ENCODE measurements at places on chromosomes 13 and 19.

GRCh38 chr13:99435998-99436397 is 65.3 kb upstream of the TM9SF2 start:
- DNase-seq, result no peak

DNA sequence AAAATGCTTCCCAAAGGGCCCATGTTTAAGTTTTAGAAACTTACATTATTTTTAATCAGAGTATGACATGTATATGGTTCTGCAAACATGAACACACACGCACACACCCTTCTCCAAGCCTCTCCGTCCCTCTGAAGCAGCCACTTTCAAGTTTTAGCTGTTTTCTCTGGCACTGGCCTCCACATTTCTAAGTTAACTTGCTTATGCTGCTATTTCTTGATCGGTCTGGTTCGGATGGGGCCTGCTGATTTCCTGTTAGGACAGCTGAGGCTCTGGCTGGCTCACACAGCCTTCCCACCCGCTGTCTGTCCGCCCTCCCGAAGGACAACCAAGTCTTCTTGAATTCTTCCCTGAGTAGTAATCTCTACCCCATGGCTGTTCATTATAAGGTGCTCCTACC is 4.4 kb downstream of the SPC24 start:
- peak; percentile 46 for DNase-seq

GRCh38 chr19:48795055-48795684 is 15.7 kb downstream of the BCAT2 start:
- peak; percentile 95 for DNase-seq

DNA sequence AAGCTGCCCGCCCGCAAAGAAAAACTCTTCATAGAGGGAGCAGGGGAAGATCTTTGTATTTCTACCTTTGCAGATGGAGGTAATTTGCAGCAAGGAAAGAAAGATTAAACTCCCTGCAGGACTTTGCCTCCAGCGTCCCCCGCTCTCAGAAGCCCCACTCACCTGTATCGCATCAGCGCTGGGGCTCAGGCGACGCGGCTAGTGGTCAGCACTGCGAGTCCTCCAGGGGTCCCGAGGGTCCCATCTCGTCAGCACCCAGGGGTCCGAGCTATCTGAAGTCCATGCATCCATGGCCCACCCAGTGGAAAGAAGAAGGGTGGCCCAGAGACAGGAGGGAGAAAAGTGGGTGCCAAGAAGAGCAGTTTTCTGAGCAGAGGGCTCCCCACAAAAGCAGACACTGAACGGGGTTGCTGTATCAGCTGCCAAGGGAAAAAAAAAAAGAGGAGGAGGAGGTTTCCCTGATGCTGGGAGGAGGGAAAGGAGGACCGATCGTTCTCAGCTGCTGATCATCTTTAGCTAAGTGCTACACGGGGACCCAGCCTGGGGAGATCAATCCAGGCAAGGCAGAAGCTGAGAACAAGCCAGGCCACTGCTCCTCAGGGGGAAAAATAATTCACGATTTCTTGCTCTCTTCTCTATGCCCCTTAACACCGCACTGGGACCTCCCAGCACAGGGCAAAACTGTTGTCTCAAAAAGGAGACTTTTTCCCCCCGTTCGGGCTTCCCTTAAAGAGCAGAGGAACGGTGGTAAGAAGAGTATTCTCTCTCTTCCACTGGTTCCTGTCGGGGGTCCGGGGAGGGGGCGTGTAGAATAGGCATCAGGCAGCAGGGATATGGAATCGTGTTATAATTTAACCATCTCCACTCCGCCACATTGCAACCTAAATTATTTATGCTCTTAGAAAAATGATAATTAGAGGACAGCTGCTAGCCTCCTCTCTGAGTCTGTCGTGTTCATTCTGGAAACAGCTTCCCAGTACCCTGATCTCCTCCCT is 117.7 kb upstream of the CACNA1A start:
- no peak for DNase-seq

GRCh38 chr13:75993241-75993640 is 357.1 kb downstream of the LMO7 start:
- no peak for DNase-seq

- DNase-seq, result no peak
These were observed 87.1 kb downstream of the GJA3 start for GRCh38 chr13:20073775-20074174.

- no peak for DNase-seq
These were observed 583.6 kb downstream of the OLFM4 start for GRCh38 chr13:53612200-53612599.

DNA sequence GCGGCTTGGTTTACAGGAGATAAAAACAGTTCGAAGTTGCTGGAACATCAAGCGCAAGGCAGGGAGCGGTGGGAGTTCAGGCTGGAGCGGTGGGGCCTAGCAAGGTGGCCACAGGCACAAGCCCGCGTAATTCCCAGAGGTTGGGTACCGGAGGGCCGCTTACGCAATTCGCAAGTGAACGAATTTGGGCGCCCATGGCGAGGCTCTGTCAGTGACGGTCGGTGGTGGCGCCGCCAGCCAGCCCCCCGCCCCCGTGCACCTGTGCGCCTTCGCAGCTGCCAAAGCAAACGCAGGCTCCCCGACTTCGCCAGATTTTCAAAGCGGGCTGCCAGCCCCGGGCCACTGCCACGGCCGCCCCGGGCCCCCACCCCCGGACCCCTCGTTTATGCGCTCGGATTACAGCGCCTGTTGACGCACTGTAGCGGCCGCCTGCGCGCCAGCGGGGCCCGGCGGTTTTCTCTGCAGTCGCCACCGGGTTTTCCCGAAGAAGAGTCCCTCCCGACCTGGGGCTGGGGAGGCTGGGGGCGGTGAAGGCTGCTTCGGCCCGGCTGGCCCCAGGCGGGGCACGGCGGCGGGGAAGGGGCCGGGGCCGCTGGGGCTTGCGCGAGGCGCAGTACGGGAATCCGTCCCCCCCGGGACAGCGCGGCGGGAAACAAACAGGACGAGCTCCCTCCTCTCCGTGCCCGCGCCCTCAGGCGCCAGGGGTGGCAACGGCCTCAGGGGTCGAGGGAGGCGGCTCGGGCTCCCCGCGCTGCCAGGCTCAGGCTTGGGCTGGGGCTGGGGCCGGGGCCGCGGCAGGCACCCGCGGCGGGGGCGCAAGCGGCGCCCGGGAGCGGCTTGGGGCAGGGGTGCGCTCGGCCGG is 709 bp downstream of the N4BP2L1 start:
- DNase-seq, result peak; percentile 31

DNA sequence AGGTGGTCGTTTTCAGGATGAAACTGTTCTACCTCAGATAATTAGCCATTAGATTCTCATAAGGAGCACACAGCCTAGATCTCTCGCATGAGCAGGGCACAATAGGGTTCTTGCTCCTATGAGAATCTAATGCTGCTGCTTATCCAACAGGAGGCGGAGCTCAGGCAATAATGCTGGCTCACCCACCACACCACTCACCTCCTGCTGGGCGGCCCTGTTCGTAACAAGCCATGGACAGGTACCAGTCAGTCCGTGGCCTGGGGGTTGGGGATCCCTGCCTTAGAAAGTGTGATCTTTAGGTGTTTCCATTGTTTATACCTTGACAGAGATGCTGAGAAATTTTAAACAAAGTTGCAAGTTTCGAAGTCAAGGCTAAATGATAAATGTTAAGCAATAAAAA is 344.6 kb upstream of the HTR2A start:
- DNase-seq, result no peak

DNA sequence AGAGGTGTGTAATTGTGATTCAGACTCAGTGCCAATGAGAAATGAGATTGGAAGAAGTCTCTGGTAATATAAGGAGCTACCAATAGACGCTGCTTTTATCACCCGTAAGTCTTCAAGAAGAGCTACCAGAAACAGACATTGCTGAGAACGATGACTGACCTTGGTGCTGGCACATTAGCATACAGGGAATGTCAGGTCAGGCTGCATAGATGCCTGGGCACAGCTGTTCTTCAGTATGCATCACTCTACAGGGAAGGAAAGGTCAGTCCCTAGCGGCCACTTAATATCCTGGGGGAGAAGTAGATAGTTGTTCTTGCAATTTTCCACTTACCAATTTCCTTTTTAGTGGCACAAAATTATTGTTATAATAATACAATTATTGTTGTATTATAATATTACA is 380.4 kb downstream of the PCDH9 start:
- DNase-seq, result no peak

Data from iris pigment epithelial cell (primary cell).